Stimulated activated CD8-positive, alpha-beta memory T cell treated with anti-CD3 and anti-CD28 coated beads, Interleukin-4, amount 100 ng/mL, for 1 hour (primary cell): ENCODE measurements at places on chromosomes 7 and 10.

GRCh38 chr7:98616381-98617050 is 569 bp upstream of the NPTX2 start:
- DNase-seq: no peak

- DNase-seq: no peak
Observed at GRCh38 chr7:143426479-143427142, 16.6 kb upstream of the TAS2R60 start.

GRCh38 chr10:690372-691161 is 1.1 kb upstream of the DIP2C start:
- no peak for DNase-seq

DNA sequence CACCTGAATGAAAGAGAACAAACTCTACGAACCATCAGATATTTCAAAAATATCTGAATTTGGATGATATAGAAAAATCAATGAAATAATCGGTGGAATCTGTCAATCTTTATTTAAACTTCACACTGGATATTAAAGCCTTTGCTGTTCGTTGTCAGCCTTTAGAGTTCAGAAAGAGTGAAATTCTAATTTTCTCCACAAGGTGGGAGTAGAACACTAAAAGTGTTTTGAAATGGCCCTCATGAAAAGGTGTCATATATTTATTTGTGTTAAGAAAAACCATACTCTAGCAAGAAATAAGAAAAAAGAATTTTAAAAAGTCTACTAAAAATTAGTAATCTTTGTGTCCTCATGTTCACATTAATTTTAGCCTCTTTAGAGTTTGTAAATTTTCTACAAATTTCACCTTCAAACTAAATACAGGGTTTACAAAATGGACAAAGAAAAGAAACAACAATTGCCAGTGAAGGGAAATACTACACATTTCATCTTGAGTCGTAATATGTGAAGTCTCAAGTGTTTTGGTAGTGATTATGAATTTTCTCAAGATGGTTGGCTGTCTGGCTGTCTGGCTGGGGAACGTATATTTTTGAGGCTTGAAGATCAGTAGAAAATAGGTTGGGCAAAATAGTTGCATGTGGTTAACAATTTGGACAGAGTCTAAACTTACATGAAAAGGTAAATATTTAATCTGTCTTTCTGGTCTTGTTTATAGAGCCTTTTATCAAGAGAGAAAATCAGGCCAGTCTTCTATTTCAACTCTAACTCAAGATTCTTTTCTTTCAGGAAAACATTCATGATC is 43.7 kb downstream of the DNAJB9 start:
- no peak for DNase-seq

DNA sequence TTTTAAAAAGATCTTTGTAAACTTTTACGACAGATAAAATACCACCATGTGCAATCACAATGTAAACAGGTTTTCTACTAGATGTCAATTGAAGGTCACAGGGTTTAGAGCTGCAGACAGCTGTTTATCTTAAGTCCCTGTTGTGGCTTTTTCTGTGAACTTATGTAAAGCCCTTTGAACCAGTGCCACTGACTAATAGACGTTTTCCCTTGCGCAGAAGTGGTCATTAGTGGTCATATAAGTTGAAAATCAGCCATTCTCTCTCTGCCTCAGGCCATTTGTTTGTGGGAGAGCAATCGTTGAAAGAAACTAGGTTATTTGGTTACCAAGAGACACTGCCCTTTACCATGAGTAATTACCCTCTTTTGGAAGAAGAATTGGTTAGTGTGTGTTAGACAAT is 23.9 kb downstream of the CACNB2 start:
- DNase-seq: no peak

DNA sequence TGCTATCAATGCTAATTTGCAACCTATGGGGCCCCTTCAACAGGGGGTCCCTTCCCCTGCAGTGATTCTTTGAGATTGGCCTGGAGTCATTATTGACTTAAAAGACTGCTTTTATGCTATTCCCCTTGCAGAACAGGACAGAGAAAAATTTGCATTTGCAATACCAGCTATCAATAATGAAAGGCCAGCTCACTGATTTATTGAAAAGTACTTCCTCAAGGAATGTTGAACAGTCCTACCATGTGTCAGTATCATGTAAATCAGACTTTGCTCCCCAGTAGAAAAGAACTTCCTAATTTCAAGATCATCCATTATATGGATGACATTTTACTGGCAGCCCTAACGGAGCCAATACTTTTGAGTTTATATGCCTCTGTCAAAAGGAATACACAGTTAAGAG is 29.7 kb upstream of the ABCA13 start:
- DNase-seq: no peak

- DNase-seq: no peak
Observed at GRCh38 chr10:17049195-17049594, 80.4 kb downstream of the CUBN start.

GRCh38 chr7:98064233-98064632 is 42.4 kb upstream of the LMTK2 start:
- no peak for DNase-seq

- DNase-seq: no peak
Observed at GRCh38 chr10:30742471-30742870, 112.9 kb upstream of the LYZL2 start.

DNA sequence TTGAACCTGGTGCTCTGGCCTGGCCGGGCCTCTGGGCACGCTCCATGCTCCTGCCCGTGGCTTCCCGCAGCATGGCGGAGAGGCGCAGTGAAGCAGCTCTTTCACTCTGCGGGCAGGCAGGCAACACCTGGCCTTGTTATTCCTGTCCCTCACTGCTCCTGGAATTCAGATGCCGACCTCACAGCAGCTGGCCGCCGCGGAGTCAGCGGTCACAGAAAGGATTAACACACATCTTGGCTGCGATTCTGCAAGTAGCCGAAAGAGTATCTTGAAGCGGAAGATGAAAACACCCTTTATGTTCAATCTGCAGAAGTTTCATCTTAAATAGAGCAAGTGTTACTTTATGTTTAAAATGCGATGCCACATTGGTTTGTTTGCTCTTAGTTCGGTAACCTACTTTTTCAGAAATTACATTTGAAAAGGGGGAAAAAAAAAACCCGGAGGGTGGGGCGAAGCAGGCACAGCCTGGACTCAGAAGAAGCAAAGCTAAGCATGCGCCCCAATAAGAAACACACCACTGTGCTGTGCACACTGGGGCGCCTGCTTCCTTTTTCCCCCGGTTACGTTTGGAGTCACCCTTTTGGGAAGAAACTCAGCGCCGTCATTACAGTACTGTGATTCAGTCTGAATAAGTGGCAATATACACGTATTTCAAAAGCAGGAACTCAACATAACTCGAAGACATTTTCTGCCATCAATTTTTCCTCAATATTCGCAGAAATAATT is 42.3 kb downstream of the BRI3 start:
- no peak for DNase-seq

DNA sequence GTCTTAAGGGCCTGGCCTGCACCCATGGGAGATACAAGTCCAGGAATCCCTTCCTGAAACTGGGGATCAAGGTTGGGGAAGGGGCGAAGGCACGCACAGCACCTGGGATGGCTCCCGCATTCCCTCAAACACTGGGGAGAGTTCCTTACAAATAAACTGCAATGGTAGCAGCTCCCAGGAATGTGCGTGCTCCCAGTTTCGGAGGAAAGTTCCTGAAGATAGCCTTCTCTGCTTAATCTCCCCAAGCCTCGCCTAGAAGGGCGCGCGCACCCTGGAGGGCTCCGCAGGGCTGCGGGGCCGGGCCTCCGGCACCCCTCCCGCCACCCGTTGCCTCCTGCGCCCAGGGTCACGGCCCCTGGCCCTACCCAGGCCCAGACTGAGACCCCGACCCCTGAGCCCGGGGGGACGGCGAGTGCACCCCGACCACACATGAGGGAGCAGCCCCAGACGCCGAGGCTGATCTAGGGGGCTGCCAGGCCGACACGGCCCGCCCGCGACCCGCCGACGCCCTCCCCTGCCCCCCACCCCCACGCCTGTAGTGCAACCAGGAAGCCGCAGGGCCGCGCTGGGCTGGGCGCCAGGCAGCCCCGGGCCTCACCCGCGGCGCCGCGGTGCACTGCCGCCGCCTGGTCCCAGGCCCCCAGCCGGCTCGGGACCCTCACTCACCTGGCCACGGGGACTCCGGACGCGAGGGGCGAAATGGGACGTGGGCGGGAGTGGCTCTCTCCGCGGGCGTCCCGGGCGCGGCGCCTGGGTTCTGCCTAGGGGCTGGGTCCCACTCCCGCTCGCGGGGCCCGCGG is 460 bp downstream of the ANXA11 start:
- DNase-seq: no peak

- DNase-seq: no peak
Observed at GRCh38 chr7:67387851-67388250, 391.2 kb downstream of the TYW1 start.

DNA sequence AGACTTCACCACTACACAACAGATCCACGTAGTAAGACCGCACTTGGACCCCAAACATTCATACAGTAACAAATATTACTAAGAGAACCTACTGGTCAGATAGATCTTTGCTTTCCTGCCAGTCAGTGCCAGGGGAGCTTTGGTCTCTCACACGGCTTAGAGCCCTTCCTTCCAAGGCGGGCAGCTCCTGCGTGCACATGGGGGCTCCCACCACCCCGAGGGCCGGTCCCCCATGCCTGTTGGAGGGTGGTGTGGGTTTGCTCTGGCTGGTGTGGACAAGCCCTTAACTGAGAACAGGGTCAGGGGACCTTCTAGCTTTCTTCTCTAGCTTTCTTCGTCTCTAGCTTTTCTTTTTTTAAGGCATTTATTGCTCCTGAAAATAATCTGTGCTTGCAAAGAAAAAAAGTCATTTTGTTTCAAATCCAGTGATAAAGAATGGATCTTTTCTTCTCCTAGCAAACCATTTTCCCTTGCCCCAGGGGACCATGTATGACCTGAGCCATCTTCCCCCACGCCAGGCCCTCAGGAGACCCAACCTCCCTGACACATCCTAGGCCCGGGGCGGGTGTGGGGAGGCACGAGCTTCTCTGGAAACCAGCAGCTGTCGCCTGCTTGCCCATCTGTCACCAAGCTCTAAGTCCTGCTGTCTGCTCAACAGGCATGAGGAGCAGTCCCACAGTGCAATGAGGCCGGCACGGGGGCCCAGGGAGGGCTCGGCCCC is 591.1 kb downstream of the PTPRN2 start:
- DNase-seq: no peak

GRCh38 chr10:10855151-10855581 is 162.5 kb upstream of the CELF2 start:
- no peak for DNase-seq

- no peak for DNase-seq
Observed at GRCh38 chr7:30776971-30777370, 5.8 kb downstream of the MINDY4 start.

GRCh38 chr10:21702633-21703111 is 168.6 kb downstream of the MLLT10 start:
- no peak for DNase-seq

- no peak for DNase-seq
Observed at GRCh38 chr7:43139137-43139536, 26.7 kb downstream of the HECW1 start.

GRCh38 chr10:132103116-132103910 is 37.6 kb downstream of the JAKMIP3 start:
- DNase-seq: no peak

GRCh38 chr7:144414815-144415214 is 11.3 kb upstream of the NOBOX start:
- DNase-seq: no peak

DNA sequence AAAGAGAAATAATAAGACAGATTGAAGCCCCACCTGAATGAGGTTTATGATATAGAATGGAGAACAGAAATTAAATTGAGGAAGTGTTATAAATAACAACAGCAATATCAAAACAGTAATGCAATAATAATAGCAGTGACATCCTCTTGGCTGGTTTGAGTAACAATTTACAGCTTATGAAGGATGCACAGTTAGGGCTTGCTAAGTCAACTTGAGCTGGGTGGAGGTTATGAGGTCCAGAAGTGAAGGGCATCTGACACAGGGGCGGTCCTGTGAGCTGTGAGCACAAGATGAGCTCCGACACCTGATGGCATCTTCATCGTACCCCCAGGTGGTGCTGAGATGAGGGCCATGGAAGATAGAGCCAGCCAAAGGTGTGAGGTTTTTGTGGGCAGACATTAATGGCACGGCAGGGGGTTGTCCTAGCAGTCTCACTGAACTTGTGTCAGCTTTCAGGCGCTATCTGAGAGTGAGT is 30.5 kb downstream of the ARHGAP22 start:
- DNase-seq: no peak

DNA sequence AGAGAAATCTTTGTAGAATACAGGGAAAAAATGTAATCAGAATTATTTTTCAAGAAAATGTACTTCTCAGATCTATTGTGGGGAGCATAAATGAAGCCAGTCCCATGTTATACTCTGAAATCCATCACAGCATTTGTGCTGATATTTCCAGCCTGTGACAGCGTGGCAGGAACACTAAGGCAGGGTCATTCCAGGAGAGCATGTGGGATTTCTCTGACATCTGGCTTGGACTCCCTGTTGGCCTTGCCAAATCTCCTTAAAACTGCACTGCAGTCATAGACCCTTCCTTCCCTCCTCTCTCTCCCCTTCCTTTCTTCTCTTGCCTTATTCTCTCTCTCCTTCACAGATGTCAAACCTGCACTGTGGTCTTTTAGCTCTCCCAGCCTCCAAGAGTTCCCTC is 6.5 kb upstream of the TSPAN13 start:
- no peak for DNase-seq

GRCh38 chr7:17298840-17299482 is 509 bp downstream of the AHR start:
- DNase-seq: peak; percentile 31

DNA sequence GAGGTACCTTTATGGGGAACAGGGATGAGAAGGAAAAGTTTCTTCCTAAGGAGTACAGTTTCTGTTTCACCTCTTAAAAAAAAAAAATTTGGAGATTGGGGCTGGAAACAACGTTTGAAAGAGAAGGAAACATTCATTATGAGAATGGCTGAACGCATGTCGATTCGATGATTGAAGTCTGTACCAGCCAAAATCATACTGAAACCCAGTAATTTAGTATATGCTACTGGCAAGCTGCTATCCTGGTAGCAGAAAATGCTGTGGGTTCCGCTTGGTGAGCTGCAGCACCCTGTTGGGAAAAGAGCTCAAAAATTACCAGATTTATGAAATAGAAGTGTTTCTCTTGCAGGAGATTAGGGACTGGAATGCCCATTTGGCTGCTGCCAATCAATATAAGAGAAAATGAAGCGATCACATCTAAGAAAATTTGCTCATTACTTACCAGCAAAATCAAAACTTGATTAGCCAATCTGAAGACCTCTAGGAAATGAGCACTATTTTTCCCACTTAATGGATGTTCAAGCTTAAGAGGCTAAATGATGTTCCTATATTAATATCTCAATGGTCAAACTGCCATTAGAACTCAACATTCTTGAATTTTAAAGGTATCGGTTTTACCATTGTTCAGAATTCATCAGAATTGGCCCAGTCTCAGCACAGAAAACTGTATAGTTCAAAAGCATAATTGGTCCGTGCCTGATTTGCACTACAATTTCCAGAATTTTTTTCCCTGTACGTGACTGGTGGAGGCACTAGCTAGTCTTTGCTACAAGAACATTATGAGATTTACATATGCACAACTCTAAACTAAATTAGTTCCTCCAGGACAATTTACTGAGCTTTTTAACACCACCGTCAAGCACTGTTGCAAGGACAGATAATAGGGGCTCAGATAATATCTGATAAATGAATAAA is 1.2 kb upstream of the ITGB1 start:
- DNase-seq: no peak

- no peak for DNase-seq
Observed at GRCh38 chr10:59741048-59741447, 12.2 kb downstream of the MRLN start.
